CD8-positive, alpha-beta memory T cell (primary cell): ENCODE measurements at places on chromosomes 11 and 22. TPM values are rescaled to one million over a fixed set of nuclear protein-coding genes. Genes with fewer than 3 reads are reported as not detected.

The GSTT2B gene
- total RNA-seq: not detected

The TLCD5 gene
- total RNA-seq: 1.7 TPM

DNA sequence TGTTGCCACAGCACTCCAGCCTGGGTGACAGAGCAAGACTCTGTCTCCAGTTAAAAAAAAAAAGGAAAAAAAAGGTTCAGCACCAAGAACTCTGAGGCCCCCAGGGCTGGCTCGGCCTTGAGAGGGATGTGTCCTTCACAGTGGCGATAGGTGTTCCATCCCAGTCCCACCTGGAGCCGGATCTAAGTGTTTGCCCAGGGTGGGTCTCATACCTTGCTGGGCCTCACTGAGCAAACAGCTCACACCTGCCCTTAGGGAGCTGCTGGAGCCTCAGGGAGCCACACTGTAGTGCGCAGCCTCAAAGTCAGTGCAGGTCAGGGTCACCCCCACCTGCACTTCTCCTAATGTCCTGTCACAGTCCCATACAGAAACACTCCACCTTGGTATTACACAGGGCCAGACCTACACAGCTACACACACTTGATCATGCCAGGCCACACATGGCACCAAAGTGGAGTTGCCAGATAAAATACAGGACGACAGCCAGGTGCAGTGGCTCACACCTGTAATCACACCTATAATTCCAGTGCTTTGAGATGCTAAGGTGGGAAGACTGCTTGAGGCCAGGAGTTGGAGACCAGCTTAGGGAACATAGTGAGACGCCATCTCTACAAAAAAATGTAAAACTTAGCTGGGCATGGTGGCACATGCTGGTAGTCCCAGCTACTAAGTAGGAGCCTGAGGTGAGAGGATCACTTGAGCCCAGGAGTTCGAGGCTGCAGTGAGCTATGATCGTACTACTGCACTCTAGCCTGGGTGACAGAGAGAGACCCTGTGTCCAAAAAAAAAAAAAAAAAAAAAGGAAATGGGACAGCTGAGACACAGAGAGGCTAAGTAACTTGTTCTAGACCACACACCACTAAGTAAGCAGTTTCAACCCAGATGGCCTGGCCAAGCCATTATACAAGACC, 7.3 kb downstream of the STARD10 start:
- DNase-seq: no peak
- no peak overlapping the region for H3K4me3 ChIP-seq
- H3K27me3 ChIP-seq: no peaks in the 10 kb centered on the region
- peaks cover 8% of the 10 kb centered on the region for H3K4me1 ChIP-seq
- H3K27ac ChIP-seq: peak overlapping the region; percentile 69

- no peak overlapping the region for H3K27ac ChIP-seq
These were observed 258.1 kb downstream of the C11orf87 start for GRCh38 chr11:109680127-109680526.

DNA sequence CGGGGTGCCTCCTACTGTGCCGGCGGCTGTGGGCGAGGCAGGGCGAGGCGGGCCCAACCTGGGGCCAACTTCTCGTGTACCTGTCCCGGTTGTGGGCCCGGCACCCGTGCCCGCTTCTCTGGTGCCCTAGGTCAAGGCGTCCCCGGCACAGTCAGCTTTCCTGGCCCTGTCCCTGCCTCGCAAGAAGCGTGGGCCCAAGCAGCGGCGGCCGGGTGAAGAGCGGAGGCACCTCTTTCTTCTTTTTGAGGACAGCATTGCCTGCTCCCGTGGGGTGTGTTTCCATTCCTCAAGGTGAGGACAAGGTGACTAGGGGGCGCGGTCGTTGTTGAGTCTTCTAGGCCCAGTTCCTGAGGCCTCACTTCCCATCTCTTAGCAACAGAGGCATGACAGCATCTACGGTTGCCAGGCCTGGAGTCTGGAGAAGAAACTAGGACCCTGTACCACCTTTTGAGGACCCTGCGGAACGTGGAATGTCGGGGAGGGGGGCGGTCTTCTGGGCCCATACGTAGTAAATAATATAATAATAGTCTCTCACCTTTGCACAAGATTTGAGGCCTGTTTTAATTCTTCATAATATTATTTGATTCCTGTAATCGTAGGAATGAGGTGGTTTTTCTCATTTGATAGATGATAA, 418 bp downstream of the ACO2 start:
- DNase-seq: no peak
- H3K27ac ChIP-seq: peak overlapping the region; percentile 99
- no peaks in the 10 kb centered on the region for H3K27me3 ChIP-seq
- peak overlapping the region; percentile 72 for H3K4me3 ChIP-seq

DNA sequence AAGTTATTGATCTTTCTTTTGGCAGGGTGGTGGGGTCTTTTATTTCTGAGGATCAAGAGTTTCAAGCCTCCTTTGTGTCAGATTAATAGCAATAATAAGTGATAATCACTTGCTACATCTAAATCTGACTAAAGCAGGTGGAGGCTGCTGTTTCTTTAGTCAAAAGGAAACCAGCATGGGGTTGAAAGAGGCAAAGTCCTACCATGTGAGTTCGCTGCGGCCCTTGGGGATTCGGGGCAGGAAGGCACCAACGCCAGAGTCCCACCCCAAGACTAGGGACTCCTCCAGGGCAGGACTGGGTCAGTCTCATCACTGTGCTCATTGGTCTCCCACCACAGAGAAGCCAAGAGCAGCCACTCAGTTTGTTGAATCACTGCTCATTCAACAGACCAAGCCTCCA, 73.0 kb downstream of the TENM4 start:
- no peak for DNase-seq
- H3K36me3 ChIP-seq: no peaks in the 10 kb centered on the region
- H3K27ac ChIP-seq: no peak overlapping the region

The TUB gene
- 0.24 TPM for total RNA-seq

- no peak for DNase-seq
- H3K4me1 ChIP-seq: no peaks in the 10 kb centered on the region
- H3K27me3 ChIP-seq: no peaks in the 10 kb centered on the region
- no peaks in the 10 kb centered on the region for H3K36me3 ChIP-seq
These were observed 35.3 kb upstream of the SC5D start for GRCh38 chr11:121257289-121257688.

- H3K27me3 ChIP-seq: no peaks in the 10 kb centered on the region
- H3K4me3 ChIP-seq: no peak overlapping the region
- H3K4me1 ChIP-seq: peaks cover 72% of the 10 kb centered on the region
These were observed 114.4 kb upstream of the NNMT start for GRCh38 chr11:114181752-114182151.

The CLMP gene
- 0.09 TPM for total RNA-seq

DNA sequence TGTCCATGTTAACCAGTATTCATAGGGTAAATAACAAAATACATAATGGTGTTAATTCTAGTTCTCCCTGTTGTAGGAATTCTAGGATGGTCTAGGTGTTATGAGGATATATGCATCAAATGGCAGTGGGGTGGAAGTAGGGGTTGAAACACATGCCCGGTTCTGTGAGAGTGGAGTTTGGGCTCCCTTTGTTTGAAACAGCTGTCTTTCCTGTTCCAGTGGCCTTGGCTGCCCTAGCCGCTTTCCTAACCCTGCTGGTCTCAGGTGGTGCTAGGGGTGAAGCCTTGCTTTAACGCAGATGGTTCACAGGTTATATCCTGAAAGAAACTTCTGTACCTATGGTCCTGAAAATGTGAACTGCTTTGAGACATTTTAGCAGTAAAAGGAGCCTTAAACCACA, 38.3 kb downstream of the SERPINH1 start:
- no peaks in the 10 kb centered on the region for H3K4me1 ChIP-seq
- no peak overlapping the region for H3K4me3 ChIP-seq
- DNase-seq: no peak
- H3K36me3 ChIP-seq: no peaks in the 10 kb centered on the region
- peaks cover 3% of the 10 kb centered on the region for H3K27me3 ChIP-seq
- no peak overlapping the region for H3K27ac ChIP-seq

DNA sequence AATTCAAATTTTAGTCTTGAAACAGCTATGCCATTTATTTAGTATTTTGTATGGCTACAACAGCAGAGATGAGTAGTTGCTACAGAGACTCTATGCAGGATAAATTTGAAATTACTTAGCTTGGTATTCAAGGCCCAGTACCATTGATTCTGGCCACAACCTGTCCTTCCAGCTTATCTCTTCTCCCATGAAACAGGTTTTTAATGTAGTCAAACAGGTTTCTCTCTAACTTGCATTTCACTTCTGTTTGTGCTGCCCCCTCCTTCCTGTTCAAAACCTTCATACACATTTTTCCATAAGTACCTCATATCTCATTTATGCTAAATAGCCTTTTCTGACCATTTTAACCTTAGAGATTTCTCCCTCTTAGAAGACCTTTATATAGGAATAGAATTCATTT, 3.3 kb downstream of the USP47 start:
- peak overlapping the region; percentile 92 for H3K27ac ChIP-seq
- peaks cover 63% of the 10 kb centered on the region for H3K4me1 ChIP-seq
- no peaks in the 10 kb centered on the region for H3K27me3 ChIP-seq
- DNase-seq: no peak
- H3K36me3 ChIP-seq: no peaks in the 10 kb centered on the region

The SLC25A18 gene
- not detected for total RNA-seq

The TMEM45B gene
- total RNA-seq: 0.44 TPM

The OR8D1 gene
- not detected for total RNA-seq

The NAALAD2 gene
- total RNA-seq: not detected

The EFCAB6 gene
- total RNA-seq: 0.64 TPM

The ABCG4 gene
- 0.11 TPM for total RNA-seq

DNA sequence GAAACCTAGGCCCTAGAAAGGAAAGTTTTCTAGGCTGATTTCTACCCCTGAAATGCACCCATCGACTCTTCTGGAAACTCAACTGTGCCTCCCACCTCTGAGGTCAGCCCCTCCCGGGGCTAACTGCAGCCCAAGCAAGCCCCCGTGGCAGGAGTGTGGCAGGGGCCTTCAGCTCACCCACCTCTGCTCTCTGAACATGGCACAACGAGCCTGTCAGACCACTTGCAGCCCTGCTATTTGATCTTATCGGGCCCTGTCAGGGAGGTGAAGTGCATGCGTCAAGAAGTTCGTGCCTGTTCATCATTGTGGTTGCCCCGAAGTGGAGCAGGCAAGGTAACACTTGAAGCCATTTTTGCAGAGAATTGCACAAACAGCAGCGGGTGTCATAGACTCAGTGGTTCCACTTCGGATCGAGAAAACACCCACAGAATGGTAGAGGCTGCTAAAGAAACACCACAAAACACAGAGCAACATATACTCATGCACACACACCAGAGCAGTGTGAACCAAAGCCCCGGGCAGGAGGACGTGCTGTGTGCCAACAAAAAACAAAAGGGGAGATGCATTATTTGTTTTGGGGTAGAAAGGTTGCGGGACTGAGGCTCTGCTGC, 262.7 kb downstream of the ETS1 start:
- no peaks in the 10 kb centered on the region for H3K36me3 ChIP-seq
- H3K4me3 ChIP-seq: peak overlapping the region; percentile 26
- H3K27me3 ChIP-seq: no peaks in the 10 kb centered on the region
- H3K27ac ChIP-seq: peak overlapping the region; percentile 83

DNA sequence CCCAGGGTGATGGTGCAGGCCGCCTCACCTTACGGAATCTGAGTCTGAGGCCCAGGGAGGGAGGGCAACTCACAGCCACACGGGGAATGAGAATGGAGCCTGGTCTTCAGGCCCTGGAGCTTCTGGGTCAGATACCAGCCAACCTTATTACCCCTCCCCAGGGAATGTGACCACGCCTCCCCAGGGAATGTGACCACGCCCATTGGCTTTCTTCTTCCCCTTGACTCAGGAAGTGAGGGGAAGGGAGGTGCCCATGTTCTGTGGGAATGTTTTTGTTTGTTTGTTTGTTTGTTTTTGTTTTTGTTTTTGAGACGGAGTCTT, 57.5 kb upstream of the RBFOX2 start:
- H3K27ac ChIP-seq: no peak overlapping the region
- no peak overlapping the region for H3K4me3 ChIP-seq
- H3K36me3 ChIP-seq: no peaks in the 10 kb centered on the region

DNA sequence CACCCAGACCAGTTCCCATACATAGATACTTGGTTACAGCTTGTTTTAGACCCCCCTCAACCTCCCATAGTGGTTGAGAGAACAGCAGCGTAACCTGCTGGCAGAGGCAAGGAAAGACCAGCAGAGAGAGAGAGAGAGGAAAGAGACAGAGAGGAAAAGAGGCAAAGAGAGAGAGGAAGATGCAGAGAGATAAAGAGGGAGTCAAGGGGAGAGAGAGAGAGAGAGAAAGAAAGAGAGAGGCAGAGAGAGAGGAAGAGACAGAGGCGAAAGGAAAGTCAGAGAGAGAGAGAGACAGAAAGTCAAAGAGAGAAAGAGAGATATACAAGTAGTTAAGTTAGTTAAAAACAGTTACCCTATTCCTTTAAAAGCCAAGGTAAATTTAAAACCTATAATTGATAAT, 52.5 kb downstream of the NEU3 start:
- no peaks in the 10 kb centered on the region for H3K4me1 ChIP-seq
- no peak overlapping the region for H3K4me3 ChIP-seq
- no peaks in the 10 kb centered on the region for H3K27me3 ChIP-seq
- no peak overlapping the region for H3K27ac ChIP-seq

- no peak overlapping the region for H3K4me3 ChIP-seq
- no peaks in the 10 kb centered on the region for H3K4me1 ChIP-seq
- H3K36me3 ChIP-seq: no peaks in the 10 kb centered on the region
- no peak for DNase-seq
- H3K27me3 ChIP-seq: no peaks in the 10 kb centered on the region
- H3K27ac ChIP-seq: no peak overlapping the region
These were observed 159.2 kb upstream of the DDI1 start for GRCh38 chr11:103877221-103877620.

- no peak overlapping the region for H3K27ac ChIP-seq
- no peaks in the 10 kb centered on the region for H3K4me1 ChIP-seq
- no peaks in the 10 kb centered on the region for H3K27me3 ChIP-seq
- no peak overlapping the region for H3K4me3 ChIP-seq
- DNase-seq: no peak
These were observed 47.6 kb downstream of the OR4C45 start for GRCh38 chr11:50080256-50080655.

DNA sequence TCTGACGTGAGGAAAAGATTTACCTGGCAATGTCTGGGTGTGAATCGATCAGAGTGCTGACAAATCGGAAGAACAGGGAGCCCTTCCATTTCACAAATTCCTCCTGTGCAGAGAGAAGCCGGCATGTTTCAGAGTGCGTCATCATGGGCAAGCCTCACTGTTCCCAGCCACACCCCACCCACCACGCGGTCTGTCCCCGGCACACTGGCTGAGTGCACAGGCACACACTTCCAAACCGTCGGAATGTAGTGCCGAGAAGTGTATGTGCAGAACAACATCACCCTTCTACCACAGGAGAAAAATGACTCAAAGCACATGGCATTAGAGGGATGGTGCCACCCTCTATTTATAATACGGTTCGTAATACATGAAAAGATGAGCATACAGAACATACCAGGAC, 47.5 kb downstream of the NCAPD3 start:
- H3K36me3 ChIP-seq: peaks cover 18% of the 10 kb centered on the region
- no peaks in the 10 kb centered on the region for H3K4me1 ChIP-seq
- DNase-seq: no peak
- H3K27me3 ChIP-seq: no peaks in the 10 kb centered on the region

GRCh38 chr11:125378571-125378970, 117.5 kb downstream of the FEZ1 start:
- H3K4me3 ChIP-seq: no peak overlapping the region
- H3K4me1 ChIP-seq: no peaks in the 10 kb centered on the region
- no peaks in the 10 kb centered on the region for H3K27me3 ChIP-seq
